Ovary (tissue), 10 donors: ENCODE measurements at places on chromosomes 7 and 10. TPM values are rescaled to one million over a fixed set of nuclear protein-coding genes. Genes with fewer than 3 reads are reported as not detected.
A peak's percentile ranks its signal among the peaks of the same experiment; 100 is the strongest.

- no peak overlapping the region for H3K4me3 ChIP-seq
- H3K27ac ChIP-seq, result no peak overlapping the region
- no peaks in the 10 kb centered on the region for H3K4me1 ChIP-seq
- H3K27me3 ChIP-seq, result no peaks in the 10 kb centered on the region
Measured at GRCh38 chr10:34231441-34232180, 583.5 kb downstream of the PARD3 start.

PRKAR2B gene
- total RNA-seq, result 37.7 TPM

DNA sequence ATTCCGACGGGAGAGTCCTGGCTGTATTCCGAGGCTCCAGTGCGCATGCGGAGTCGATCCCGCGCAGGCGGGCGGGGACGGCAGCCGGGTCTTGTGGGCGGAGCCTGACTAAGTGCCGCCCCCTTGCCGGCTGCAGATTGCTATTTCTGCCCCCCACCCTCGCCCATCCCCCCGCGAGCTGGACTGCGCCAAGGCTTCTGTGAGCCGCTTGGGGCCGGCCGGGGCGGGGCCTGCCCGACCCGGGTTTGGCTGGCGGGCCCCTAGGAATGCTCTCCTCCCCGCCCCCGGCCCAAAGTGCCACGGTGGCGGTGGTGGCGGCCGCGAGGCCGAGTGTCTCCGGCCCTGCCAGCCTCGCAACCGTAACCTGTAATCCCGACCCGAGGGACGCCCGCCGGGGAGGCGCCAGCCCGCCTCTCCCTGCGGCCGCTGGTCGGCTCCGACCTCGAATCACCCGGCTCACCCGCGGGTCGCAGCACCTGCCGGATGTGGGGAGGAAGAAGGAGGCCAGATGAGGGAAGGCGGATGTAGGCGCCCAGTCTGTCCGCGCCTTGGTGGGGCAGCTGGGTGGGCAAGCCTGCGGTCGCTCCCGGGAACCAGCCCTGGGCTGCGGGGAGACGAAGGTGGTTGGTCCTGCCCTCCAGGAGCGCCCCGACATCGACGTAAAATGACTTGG is 702 bp upstream of the KAZALD1 start:
- H3K27ac ChIP-seq, result peak overlapping the region; percentile 76
- no peaks in the 10 kb centered on the region for H3K36me3 ChIP-seq
- DNase-seq, result peak; percentile 95
- peaks cover 3% of the 10 kb centered on the region for H3K27me3 ChIP-seq

- H3K4me3 ChIP-seq, result no peak overlapping the region
- no peak overlapping the region for H3K27ac ChIP-seq
- DNase-seq, result no peak
- H3K4me1 ChIP-seq, result no peaks in the 10 kb centered on the region
Measured at GRCh38 chr7:119254742-119255141, 1018.2 kb upstream of the KCND2 start.

GRCh38 chr10:12513003-12513365 is 163.6 kb downstream of the CAMK1D start:
- no peaks in the 10 kb centered on the region for H3K36me3 ChIP-seq
- H3K4me1 ChIP-seq, result no peaks in the 10 kb centered on the region

GRCh38 chr10:118362103-118362502 is 20.0 kb upstream of the FAM204A start:
- DNase-seq, result no peak
- H3K4me3 ChIP-seq, result no peak overlapping the region
- H3K27me3 ChIP-seq, result no peaks in the 10 kb centered on the region
- H3K27ac ChIP-seq, result no peak overlapping the region
- H3K36me3 ChIP-seq, result no peaks in the 10 kb centered on the region

DNA sequence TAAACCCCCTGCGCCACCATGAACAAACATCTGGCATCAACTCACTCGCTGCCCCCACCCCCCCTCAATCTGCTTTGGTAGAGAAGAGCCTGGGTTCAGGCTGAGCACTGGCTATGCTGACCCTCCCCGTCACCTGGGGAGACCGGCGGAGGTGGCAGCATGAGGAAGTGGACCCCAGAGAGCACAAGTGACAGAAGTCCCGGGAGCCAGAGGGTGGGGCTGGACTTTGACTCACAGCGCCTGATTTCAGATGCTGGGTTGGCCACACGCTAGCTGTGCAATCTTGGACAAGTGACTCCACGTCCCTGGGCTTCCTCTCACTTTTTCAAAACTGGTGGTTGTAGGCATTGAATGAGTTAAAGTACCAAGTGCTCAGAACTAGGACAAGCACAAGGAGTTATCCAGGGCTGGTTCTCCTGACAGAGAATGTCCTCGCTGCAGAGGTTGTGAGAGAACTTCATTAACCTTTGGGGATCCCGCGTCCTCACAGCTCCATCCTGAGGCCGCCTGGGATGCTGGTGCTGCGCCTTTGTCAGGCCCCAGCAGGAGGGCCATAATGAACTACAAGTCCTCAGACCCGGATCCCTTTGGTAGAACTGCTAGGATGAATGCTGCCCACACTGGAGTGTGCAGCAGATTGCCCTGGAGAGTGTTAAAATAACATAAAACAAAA is 48.8 kb upstream of the RASGEF1A start:
- H3K4me1 ChIP-seq, result no peaks in the 10 kb centered on the region
- H3K27me3 ChIP-seq, result no peaks in the 10 kb centered on the region
- H3K27ac ChIP-seq, result no peak overlapping the region
- no peak overlapping the region for H3K4me3 ChIP-seq

DNA sequence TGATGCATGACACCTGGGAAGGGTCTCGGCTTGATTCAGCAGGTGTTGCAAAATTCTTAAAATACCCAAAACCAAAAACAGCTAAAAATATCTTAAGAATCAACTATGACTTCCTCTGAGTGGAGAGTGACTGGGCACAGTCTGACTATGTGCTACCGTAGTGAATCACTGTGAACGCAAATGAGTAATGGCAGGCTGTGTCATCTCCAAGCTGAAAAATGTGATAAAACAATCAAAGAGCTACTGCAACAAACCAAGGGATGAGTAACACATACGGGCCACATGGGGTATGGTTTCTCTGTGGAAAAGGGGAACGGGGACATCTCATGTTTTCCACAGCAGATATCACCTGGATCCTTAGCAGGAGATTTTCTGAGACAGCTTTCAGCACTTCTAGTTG is 127.5 kb downstream of the ABCA13 start:
- no peaks in the 10 kb centered on the region for H3K4me1 ChIP-seq
- H3K36me3 ChIP-seq, result no peaks in the 10 kb centered on the region
- H3K4me3 ChIP-seq, result no peak overlapping the region
- H3K27me3 ChIP-seq, result no peaks in the 10 kb centered on the region
- H3K27ac ChIP-seq, result no peak overlapping the region

- no peak overlapping the region for H3K27ac ChIP-seq
- no peaks in the 10 kb centered on the region for H3K4me1 ChIP-seq
- no peak for DNase-seq
- no peak overlapping the region for H3K4me3 ChIP-seq
- H3K27me3 ChIP-seq, result no peaks in the 10 kb centered on the region
- H3K36me3 ChIP-seq, result no peaks in the 10 kb centered on the region
Measured at GRCh38 chr7:77627309-77627676, 69.0 kb upstream of the RSBN1L start.

DNA sequence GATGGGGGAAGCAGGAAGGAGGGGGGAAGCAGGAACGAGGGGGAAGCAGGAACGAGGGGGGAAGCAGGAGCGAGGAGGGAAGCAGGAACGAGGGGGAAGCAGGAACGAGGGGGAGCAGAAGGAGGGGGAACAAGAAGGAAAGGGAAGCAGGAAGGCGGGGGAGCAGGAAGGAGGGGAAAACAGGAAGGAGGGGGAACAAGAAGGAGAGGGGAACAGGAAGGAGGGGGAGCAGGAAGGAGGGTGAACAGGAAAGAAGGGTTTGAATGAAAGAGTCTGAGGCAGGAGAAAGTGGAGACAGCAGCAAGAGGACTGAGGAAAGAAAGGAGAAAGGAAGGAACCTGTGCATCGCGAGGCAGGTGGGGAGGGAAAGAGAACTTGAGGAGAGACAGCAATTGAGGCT is 256.6 kb downstream of the PTEN start:
- H3K27ac ChIP-seq, result no peak overlapping the region
- no peak for DNase-seq
- H3K4me1 ChIP-seq, result no peaks in the 10 kb centered on the region
- no peaks in the 10 kb centered on the region for H3K36me3 ChIP-seq
- no peak overlapping the region for H3K4me3 ChIP-seq

DNA sequence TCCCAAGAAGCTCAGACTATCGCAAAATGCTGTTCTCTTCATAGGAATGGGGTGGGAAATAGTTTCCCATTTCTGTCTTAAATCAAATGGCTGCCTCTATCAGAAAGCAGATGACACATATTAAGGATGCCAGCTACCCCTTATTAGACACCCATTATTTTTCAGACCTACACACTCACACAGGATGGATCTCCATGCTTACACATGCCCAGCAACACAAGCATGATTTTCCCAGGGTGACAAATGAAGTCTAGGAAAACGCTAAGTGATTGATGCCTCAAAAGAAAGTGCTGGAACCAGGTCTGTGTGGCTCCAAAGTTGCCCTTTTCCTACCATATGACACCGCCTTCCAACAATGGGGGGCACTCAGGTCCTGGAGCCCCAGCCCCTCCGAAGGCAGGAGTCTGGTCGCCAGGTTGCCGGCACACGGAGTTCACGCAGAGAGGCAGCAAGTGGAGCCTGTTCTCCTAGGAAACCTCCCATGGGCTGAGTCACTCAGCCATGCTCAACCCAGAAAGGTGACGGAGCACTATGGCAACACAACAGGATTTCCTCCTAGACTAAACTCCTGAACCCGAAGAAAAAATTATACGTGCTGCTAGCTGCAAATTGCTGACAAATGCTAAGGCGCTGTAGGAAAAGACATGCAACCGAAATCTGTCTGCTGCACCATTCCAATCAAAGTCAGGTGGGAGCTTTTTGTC is 19.8 kb downstream of the VOPP1 start:
- no peak overlapping the region for H3K4me3 ChIP-seq
- H3K27me3 ChIP-seq, result no peaks in the 10 kb centered on the region
- peaks cover 2% of the 10 kb centered on the region for H3K4me1 ChIP-seq

DNA sequence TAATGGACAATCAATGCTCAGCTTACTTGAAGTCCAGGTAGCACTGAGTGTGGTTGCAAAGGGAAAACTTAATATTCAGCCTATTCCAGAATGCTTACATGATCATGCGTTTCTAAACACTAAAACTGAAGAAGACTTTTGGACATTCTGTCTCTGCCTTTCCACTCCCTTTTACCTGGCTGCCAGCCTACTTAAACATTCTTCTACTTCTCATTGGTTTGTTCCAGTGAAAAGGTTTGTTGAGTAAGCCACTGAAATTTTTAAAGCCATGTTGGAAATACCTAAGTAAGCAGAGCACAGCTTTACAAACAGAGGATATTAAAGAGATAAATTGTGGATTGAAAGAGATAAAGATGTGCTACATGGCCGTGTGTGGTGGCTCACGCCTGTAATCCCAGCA is 1280.8 kb upstream of the AUTS2 start:
- H3K36me3 ChIP-seq, result no peaks in the 10 kb centered on the region
- DNase-seq, result no peak
- H3K27ac ChIP-seq, result no peak overlapping the region
- H3K4me1 ChIP-seq, result peaks cover 8% of the 10 kb centered on the region
- H3K27me3 ChIP-seq, result no peaks in the 10 kb centered on the region

- no peaks in the 10 kb centered on the region for H3K4me1 ChIP-seq
- no peak for DNase-seq
Measured at GRCh38 chr7:65230231-65230630, 143.4 kb upstream of the ZNF92 start.

DNA sequence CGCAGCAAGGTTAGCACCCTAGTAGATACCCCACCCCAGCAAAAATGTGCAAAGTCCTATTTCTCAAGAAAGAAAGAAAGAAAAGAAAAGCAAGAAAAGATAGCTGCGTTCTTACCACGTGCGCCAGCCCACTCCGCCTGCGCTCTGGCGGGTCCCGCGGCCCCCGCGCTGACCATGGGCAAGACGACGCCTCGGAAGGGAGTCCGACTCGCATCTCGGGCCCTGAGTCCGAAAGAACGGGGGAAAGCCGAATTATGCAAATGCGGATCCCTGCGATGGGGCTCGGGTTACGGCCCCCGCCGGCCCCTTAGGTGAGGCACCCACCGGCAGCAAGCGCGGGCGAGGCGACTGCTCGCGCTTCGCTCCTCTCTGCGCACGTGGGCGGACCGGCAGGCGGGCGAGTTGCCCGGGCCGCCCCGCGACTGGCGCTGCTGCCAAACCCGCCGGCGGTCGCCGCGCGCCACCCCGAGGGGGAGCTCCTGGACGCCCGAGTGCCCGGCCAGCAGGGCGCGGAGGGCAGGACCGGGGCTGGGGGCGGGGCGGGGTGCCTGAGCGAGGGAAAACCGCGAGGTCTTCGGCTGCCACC is 2.4 kb upstream of the EGR2 start:
- peaks cover 18% of the 10 kb centered on the region for H3K4me1 ChIP-seq
- no peaks in the 10 kb centered on the region for H3K36me3 ChIP-seq
- H3K27ac ChIP-seq, result peak overlapping the region; percentile 16

- H3K27me3 ChIP-seq, result no peaks in the 10 kb centered on the region
- H3K4me3 ChIP-seq, result no peak overlapping the region
- no peaks in the 10 kb centered on the region for H3K36me3 ChIP-seq
- no peaks in the 10 kb centered on the region for H3K4me1 ChIP-seq
Measured at GRCh38 chr7:140966561-140967233, 42.0 kb upstream of the BRAF start.

TMEM140 gene
- total RNA-seq, result 8.3 TPM

FKBP6 gene
- total RNA-seq, result not detected

- DNase-seq, result peak; percentile 90
- H3K27ac ChIP-seq, result peak overlapping the region; percentile 34
- no peaks in the 10 kb centered on the region for H3K36me3 ChIP-seq
- H3K4me1 ChIP-seq, result peaks cover 36% of the 10 kb centered on the region
- peak overlapping the region; percentile 57 for H3K4me3 ChIP-seq
- no peaks in the 10 kb centered on the region for H3K27me3 ChIP-seq
Measured at GRCh38 chr7:74026903-74027682, 880 bp upstream of the ELN start.

DNA sequence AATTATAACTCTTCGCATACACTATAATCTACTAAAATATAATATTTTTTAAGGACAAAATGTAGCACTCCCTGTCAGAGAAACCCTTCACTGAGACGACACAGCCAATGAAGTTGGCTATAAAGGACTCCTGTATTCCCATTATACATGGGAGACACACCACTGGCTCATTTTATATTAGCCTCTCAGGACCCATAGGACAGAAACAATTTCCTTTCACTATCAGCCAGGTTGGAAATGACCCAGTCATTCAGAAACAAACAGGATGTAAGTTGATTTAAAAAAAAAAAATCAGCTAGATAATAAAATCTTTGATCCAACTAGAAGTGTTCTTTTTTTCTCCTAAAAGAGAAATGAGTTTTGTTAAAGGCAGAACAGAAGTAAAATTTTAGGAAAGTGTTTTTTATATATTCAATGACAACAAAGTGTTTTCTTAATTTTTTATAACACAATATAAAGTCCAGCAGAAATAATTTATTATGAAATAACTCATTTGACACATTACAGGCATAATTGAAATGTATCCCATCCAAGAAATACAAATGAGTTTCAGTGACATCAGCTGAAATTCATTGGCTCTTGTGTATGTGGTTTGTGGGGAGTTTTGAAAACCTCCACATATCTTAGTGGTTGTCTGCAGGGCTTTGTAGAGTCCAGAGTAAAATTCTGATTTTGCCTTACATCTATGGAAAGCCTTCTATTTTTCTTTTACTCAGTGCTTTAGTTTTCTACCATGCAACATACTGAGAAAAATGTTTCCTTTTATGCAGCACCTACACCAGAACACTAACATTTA is 64.1 kb downstream of the CTTNBP2 start:
- no peak overlapping the region for H3K4me3 ChIP-seq
- no peaks in the 10 kb centered on the region for H3K36me3 ChIP-seq
- H3K27me3 ChIP-seq, result no peaks in the 10 kb centered on the region
- no peaks in the 10 kb centered on the region for H3K4me1 ChIP-seq
- no peak overlapping the region for H3K27ac ChIP-seq
